ENCODE measurements at places on chromosomes 3 and 15.

- no peak for DNase-seq
These were observed 73.8 kb downstream of the IQSEC1 start for GRCh38 chr3:12999147-13000140.

DNA sequence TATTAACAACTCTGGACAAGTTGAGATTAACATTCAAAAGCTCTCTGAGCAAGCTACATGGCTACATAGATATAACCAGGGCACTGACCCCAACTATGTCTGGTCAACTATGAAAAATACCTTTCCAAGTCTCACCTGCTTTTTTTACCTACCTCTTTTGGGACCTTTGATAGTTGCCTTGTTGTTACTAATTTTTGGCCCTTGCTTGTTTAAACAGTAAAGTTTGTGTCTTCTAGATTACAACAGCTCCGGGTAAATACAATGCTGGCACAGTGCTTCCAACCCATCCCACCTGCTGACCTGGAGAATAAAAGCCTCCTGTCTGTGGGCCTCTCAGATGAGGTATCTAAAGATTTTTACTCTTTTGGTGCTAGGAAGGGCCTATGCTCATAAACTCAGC, 1036.6 kb downstream of the NAALADL2 start:
- no peak for DNase-seq

- no peak for DNase-seq
These were observed 715.3 kb downstream of the NR2F2 start for GRCh38 chr15:97045666-97046421.

GRCh38 chr3:97863031-97863430, 41.2 kb downstream of the CRYBG3 start:
- DNase-seq = no peak

DNA sequence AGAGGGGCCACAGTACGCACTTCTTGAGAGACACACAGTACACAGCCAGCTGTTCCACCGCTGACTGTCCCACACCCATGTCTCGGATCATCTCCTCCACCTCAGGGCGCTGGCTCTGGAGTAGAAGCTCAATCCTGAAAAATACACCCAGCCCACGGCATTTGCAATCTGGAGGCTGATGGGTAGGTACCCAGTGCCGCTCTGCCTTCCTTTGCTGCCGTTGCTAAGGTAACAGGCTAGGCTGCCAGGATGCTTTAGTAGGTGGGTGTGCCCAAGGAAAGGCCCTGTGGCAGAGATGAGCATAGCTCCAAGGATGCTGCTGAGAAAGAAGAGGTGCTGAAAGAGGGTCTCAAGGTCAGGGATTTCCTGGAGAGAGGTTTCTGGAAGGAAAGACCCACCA, 14.6 kb downstream of the TRAIP start:
- DNase-seq = no peak

DNA sequence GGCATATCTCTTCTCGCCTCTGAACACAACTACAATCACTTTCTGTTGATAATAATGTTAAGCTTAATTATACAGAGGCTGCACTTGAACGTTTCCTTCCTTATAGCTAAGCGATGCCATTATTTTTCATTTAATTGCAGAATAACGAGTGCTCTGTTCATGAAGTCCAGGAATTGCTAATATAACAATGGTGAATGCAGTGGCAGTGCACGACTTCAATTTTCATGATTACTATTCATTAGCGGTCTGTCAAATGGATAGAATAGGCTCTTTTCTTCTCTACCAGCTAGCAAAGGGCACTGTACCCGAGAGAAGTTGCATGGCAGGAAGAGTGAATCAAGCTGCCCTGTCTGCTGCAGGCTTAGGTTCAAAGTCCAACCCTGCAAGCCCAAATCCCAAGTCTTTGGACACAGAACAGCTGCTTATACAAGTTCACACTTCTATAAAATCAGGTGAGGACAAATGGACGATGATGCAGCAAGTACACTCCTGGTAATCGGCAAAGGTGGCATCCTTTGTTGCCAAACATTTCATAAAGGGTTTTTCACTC, 75.6 kb downstream of the PDZRN3 start:
- no peak for DNase-seq

DNA sequence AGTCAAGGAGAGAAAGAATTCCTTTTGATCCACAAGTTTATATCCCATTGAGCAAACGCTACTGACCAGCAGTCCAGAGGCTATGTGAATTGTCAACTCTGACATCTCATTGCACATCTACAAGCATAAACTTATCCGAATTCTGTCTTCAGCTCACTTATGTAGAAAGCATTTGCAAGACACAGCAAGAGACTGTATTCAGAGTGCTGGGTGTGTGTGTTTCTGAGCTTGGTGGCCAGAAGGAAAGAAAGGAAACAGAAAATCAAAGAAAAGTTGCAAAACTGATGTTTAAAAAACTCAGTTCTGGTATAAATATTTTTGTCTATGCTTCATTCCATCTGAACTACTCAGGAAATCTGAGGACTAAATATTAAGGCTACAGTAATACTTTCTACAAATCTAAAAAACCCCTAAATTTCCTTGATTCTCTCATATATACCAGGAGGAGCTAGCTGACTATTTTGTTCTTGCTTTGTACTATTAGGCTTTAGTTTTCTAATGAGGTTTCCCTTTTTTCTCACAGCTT, 45.5 kb downstream of the LSAMP start:
- no peak for DNase-seq

GRCh38 chr3:188507244-188507720, 353.3 kb downstream of the LPP start:
- DNase-seq = no peak

GRCh38 chr15:100026041-100026440, 292.8 kb upstream of the LYSMD4 start:
- no peak for DNase-seq

GRCh38 chr15:84889313-84889990, 5.0 kb downstream of the SLC28A1 start:
- no peak for DNase-seq

GRCh38 chr3:153919773-153920172, 201.4 kb upstream of the ARHGEF26 start:
- DNase-seq = no peak

- DNase-seq = no peak
These were observed 1.3 kb downstream of the ADAMTS9 start for GRCh38 chr3:64686446-64686908.

DNA sequence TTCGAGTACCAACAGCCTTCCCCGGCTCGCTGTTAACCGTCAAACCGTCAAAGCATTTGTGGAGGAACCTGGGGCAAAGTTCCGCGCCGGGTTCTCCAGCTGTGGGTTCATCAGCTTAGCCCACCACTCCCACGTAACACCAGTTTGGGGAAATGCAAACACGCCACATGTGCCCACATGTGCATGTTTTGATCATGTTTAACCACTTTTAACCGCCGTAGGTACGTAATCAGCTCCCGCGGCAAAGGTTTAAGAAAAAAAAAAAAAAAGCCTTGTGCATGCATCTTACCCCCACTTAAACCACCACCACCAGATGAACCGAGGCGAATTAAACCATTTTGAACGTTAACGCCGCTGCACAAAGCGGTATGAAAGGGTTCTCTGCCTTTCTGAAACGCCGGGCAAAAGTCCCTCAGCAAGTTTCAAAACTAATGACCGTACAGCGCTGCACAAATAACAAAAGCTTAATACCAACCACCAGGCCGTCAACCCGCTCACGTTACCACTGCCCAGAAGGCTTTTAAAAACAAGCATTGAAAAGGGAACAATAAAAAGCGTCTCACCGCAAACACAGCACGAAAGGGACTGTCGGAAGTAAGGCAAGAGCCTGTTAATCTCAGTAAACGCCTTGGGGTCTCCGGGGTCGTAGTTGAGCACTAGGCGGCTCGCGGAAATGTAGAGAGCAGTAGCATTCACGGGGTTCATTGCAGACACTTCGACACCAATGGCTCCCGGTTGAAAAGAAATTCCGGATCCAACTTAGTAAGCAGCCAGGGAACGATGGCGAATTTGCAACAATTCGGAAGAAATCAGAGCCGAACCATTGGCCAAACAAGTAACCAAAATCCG, 1.5 kb downstream of the MSL2 start:
- peak; percentile 38 for DNase-seq

DNA sequence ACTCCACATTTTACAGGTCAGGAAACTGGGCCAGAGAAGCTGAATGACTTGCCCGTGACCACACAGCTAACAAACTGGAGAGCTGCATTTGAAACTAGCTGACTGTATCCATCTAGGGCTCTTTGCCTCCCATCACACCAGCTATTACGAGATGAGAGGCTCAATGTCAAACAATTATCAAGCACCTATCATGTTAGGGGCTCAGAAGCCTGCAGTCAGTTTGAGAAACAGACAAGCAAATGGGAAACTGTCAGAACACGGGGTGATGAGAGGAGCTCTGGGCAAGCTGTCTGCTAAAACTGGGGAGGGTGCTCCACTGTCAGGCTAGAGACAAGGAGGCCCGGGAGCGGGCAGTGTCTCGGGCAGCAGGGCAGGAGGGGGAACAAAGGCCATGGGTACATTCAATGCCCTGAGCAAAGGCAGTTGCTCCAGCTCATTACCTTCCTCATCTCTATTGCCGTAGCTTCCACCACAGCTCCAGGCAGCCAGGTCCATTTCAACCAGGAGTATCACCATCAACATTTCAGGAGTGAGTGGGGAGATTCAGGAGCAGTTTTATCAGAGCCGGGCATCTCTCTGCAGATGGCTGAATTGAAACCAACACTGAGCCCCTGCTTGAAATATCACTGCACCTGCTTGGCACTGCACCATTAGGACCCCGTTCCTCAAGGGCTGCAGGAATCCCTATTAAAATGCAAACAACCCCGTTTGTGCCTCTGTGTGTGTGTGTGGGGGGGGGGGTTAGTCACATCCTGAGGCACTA, 122.6 kb downstream of the RAB11A start:
- DNase-seq = no peak

DNA sequence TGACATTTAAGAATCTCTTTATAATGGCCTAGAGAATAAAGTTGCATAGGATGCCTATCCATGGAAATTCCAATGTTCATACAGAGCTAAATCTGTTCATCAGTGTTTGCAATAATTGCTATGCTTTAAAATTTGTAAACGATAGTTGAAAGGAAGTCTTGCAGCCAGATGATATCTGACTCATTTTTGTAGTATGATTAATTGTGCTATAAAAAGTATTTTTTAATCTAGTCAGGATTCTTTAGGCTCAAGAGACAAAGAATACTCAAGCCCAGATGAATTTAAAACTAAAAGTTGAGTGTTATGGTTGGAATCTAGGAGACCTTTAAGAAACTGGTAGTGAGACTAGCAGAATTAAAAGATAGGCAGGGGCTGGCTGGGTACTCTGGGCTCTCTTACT, 50.5 kb downstream of the SUCNR1 start:
- DNase-seq = no peak

- no peak for DNase-seq
These were observed 126.0 kb downstream of the ST8SIA2 start for GRCh38 chr15:92519709-92520108.

DNA sequence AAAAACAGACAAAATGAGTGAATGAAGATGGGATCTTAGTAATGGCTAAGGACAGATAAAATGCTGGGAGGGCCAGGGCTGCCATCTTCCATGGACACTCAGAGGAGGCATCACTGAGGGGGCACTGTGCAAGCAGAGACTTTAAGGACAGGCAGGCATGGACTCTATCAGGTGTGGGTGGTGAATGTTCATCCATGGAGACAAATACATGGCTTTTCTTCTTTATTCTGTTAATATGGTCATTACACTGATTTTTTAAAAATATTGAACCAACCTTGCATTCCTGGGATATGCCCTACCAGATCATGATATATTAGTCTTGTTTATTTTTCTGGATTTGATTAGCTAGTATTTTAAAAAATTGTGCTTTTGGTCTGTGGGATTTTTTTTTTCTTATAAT, 12.2 kb downstream of the NUP210 start:
- no peak for DNase-seq

DNA sequence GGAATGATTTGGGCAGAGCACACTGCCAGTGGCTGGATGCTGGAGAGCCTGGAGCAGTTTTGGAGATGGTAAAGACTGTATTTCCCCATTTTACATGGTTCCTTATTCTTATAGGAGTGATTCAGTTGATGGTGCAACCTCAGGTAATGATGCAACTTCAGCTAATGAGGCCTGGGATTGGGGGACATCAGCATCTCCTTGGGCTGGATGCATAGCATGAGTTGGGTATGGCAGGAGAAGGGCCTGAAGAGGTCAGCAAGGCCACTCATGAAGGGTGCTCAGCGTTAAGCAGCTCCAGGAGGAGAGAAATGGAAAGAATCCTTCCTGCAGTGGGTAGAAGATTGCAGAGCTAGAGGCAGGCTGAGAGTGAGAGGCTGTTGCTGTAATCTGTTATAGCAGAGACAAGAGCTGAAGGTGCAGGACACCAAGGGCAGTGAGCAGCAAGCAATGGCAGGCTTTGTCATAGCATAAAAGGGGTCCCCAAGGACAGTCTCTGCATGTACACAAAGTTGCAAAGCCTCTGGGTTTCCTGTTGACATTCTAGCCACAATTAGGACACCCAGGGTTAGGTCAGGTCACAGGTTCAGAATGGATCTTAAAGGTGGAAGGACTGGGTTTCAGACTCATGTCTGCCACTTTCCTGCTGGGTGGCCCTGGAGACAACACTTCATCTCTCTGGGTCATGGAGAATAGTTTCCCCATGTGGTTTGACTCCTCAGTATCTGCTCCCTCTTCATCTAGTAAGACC, 29.5 kb upstream of the SNRK start:
- no peak for DNase-seq

GRCh38 chr15:88605189-88606069, 15.7 kb upstream of the AEN start:
- peak; percentile 54 for DNase-seq

DNA sequence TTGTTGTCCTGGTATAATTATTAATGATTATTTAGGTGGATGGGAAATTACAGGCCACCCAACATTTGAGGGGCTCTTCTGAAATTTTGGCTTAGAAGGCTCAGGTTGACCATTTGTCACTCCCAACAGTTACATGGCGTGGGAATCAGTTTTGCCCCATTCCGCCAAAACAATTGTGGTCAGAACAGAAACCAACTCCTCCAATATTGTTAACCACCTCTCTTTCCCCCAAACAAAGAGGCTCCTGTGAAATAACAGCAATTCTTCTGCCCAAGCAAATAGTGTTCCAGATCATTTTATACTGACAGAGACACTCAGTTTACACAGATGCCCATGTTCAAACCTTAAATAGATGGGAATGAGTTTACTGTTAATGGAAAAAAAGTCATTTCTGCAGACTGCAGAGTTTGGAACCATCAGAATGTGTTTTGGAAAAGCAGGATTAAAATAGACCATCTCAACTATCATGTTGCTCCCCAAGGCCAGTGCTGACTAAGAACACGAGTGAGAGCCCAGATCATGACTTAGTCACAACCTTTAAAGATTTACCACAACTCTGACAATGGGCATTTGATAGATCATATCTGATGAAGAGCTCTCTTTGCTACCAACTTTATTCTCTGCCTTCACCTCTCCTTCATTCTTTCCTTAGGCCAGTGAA, 102.1 kb downstream of the DUT start:
- no peak for DNase-seq

DNA sequence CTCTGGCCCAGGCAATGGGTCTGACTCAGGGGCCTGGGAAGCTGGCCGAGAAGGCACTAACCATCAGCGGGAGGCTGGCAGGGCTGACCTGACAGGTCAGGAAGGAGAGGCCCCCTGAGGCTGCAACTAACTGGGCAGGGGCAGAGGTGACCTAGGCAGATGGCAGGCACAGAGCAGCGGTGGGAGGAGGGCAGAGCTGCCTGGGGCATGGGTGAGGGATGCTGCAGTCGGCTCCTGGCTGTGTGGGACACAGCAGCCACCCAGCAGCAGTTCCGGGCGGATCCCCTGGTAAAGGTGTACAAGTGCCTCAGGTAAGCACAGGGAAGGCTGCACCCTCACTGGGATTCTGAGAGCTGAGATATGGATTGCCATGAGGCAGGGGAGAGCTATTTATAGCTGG, 236.1 kb downstream of the OCA2 start:
- no peak for DNase-seq

GRCh38 chr3:123383091-123384053, 65.5 kb downstream of the ADCY5 start:
- DNase-seq = no peak

- DNase-seq = no peak
These were observed 1.5 kb downstream of the CTDSPL start for GRCh38 chr3:37862903-37863815.
